ENCODE measurements at places on chromosomes 6 and 20.

DNA sequence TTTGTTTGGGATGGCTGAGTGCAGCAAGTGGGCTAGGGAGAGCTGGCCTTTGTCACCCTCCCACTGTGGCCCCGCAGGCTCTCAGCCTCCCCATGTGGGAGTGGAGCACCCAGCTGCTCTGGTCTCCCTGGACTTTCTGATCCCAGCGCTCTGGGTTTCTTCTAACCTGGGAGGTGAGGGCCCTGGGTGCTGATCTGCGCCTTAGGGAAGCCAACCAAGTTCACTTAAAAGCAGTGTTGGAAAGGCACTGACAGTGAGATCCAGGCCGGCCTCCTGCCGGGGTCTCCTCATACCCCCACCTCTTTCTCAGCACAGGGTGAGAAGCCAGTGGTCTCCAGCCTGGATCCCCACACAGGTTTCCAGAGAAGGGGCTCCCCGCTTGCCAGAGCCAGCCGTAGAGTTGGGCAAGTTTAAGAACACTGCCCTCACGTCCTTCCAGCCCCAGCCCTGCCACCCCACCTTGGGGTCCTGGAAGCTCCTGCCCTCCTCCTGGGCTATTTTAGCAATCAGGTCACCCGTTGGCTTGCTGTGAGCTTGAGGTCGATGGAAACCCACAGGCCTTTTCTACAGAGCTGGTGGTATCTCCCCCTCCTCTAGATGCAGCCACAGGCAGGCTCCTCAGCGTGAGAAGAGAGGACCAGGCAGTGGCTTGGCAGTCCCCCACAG lies 9.6 kb downstream of the C20orf203 start:
- DNase-seq = no peak

GRCh38 chr6:161745594-161746141 lies 471.8 kb upstream of the AGPAT4 start:
- DNase-seq = no peak

DNA sequence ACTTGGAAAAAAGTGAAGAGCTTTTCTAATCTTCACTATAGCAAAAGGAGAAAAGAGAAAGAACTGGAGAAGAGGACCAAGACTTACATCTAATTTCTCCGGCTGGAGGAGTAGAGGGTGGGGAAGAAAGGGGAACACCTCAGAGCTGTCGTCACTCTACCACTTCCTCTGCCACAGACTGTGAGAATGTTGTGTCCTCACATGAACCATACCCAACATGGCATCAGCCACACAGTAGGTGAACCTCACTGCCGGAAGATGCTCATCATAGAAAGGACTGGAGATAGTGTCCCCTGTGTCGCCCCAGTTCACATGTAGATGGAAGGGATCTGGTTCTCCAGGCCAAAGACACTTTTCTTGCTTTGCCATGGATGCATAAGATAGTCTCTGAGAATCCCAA lies 604.4 kb upstream of the NOX3 start:
- DNase-seq = no peak

DNA sequence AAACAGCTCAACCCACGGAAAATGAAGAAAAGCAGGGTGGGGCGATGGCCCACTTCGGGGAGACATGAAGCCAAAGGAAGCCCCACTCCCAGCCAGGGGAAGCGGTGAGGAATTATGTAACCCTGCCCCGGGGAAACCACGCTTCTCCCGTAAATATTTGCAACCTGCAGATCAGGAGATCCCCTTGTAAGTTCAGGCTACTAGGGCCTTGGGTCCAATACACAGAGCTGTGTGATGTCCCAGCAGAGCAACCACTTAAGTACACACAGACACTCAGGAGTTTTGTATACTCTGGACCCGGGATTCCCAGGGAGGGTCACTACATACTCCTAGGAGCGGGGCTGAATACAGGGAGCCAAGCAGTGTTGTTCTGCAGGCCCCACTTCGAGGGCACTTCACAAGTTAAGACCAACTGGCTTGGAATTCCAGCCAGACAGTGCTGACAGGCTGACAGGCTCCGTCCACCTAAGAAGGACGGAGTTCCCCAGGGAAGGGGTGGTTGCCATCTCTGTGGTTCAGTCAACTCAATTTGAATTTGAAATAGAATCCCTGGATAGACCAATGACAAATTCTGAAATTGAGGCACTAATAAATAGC lies 301.4 kb upstream of the THEMIS start:
- DNase-seq = no peak

- DNase-seq = no peak
These were observed 18.5 kb downstream of the FRMD1 start for GRCh38 chr6:168060521-168060931.

GRCh38 chr20:49741977-49742376 lies 28.3 kb upstream of the B4GALT5 start:
- no peak for DNase-seq

DNA sequence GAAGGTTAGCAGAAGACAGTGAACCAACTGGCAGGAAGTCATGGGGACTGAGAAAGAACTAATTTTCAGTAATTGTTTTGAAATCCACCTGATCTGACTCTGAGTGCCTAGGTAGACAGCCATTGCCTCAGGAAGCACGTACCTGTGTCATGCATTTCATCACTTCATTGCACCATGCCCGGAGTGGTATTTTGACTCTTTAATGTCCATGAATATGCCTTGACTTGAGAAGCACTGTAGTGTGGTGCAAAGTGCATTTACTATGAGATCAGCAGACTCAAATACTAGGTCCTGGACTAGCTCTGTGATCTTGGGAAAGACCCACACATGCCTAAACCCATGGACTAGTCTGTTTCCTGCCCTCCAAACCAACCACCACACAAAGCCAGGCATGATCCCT lies 370.9 kb upstream of the MARCKS start:
- DNase-seq = no peak

- no peak for DNase-seq
These were observed 17.4 kb upstream of the MPC1 start for GRCh38 chr6:166400181-166400580.

- no peak for DNase-seq
These were observed 4.9 kb upstream of the BIRC7 start for GRCh38 chr20:63230800-63231268.

GRCh38 chr6:135008072-135008940 lies 46.3 kb downstream of the HBS1L start:
- DNase-seq = no peak

DNA sequence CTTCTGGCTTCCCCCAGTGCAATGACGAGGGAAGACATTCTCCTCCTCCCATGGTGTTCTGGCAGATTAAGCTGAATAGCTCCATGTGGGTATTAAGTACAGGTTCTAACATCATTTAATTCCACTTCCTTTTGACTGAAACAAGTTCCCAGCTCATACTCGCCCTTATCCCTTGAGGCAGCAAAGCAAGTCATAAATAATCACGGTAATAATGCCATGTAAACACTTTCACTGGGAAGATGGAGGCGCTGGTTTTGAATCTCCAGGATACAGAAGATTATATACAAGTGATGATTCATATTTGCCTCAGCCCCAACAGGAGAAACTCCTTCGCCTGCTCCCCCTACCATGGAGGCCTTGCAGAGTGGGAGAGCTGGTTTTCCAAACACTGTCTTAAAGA lies 141.3 kb downstream of the PXDC1 start:
- DNase-seq = no peak

DNA sequence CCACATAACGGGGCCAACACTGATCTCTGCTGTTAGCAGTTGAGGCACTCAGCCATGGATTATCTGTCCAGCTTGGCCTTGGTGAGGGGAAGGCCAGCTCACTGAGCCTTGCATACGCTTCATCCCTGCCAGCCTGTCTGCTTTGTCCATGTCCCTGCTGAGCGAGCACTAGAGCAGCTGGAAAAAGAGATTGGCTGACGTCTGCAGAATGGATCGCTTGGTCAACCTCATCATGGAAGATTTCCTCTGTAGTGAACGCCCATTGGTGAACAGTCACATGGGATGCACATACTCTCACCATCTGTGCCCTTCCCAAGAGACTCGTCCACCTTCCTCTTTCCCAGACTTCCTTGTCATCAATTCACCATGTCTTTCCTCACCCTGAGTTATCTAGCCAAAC lies 26.9 kb downstream of the MUC22 start:
- DNase-seq = no peak

DNA sequence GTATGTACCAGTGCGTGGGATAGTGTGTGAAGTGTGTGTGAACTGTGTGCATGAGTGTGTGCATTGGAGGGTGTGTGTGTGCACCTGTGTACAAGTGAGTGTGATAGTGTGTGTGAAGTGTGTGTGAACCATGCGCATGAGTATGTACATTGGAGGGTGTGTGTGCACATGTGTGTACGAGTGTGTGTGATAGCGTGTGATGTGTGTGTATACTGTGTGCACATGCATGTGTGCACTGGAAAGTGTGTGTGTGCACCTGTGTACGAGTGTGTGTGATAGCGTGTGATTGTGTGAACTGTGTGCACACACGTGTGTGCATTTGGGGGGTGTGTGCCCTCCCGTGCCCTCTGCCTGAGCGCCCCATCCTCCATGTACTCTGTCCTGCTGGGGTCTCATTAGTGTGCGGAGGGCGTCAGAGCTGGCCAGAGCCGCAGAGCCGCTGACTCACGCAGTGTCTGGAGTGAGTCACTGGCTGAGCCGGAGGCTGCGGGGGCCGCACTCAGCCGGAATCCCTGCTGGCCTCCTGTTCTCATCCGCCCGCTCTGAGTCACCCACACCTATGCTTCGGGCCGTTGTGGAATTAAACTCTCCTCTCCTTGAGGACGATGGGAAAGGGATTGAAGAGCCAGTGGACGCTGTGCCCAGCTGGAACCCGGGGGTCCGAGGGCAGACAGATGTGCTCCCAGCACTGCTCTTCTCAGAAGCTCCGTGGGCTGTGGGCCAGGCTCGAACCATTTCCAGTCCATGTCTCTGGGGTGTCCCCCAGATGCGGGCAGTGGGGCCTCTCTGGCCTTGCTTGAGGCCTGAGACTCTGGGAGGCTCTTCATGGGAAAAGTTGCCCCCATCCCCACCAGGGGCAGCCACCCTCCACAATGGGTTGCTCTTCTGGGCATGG lies 27.3 kb upstream of the STX16 start:
- DNase-seq = no peak

- no peak for DNase-seq
These were observed 31.6 kb upstream of the SNX9 start for GRCh38 chr6:157791450-157791849.

DNA sequence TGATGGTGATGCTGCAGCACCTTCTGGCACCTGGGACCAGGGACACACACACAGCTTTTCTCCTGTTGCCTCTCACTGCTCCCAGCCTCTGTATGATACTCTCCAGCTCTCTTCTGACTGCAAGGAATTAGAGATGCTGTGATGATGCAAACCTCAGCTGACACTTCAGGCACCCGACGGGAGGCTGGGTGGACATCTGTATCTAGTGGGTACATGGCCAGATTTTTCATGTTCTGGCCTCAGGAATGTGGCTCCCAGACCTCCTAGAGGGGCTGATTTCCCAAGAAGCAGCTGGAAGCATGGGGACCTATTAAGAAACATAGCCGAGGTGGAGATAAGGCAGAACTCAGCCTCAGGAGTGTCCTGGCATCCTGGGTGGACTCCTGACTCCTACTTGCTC lies 6.8 kb upstream of the EPB41L1 start:
- DNase-seq = no peak

DNA sequence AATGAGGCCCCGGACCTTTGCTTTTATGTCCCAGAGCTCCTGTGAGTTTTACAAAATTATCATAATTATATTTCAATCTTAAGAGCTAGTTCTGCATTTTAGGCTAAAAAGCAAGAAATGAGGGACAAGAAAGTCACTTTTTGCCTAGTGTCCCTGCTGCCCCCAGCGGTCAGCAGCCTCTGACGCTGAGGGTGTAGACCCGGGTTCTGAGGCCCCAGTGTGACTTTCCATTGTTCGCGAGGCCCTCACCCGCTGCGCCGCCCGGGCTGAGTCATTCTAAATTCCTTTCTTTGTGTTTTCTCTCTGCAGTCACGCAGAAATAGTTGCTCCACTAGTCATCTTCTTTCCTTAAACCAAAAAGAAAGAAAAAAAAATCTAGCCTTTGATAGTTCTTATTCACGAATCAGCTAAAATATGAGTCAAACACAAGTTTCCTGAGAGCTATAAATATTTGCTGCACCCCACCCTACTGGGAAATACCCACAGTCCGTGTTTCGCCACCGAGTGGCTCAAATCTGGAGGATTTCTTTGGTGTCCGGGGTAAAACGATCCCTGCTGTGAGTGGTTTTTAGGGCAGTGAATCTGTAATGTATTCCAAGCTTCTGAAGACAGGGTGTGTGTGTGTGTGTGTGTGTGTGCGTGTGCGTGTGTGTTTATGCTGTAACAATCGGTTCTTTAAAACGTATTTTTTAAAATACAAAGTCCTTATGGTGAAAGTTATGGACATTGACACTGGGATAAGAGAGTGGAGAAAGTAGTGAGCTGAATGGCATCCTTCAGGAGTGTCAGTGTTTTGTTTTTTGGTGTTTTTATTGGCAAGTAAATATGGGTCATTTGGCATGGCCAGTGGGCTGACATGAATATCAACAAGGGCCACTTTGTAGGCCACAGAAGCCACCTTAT lies 59.7 kb upstream of the EEF1A1 start:
- peak; percentile 84 for DNase-seq

DNA sequence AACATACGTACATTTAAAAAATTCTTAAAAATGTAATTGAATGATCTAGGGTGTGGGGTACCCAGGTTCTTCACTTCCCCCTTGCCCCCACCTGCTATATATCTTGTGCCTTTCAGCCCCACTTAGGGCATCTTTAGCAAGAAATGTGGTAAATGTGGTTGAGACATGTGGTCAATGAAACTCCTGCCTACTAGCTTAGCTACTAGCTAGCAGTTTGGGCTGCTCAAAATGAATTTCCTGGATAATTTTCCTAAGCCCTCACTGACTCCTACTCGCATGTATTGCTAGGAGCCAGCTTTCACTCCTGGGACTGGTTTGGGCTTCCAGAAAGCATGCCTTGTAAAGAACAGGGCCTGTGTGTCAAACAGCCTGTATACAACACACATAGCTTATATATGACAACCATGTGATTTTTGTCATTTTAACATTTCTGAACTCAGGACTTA lies 257.3 kb downstream of the ATXN1 start:
- DNase-seq = no peak

- DNase-seq = no peak
These were observed 34.8 kb upstream of the NUP153 start for GRCh38 chr6:17741507-17741906.

DNA sequence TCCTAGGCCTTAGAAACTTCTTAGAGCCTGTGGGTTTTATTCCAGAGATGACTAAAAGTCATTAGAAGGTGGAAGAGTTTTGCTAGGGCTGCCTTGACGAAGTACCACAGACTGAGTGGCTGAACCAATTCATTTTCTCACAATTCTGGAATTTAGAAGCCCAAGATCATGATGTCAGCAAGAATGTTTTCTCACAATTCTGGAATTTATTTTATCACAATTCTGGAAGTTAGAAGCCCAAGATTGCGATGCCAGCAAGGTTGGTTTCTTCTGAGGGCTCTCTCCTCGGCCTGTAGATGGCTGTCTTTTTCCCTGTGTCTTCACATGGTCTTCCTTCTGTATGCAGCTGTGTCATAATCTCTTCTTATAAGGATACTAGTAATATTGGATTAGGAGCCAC lies 672.9 kb upstream of the MARCKS start:
- no peak for DNase-seq

Data from activated naive CD4-positive, alpha-beta T cell treated with Interleukin-2 at 50 U/mL for 16 hours (primary cell).